ENCODE measurements at places on chromosomes 4 and X.
A peak's percentile ranks its signal among the peaks of the same experiment; 100 is the strongest.

DNA sequence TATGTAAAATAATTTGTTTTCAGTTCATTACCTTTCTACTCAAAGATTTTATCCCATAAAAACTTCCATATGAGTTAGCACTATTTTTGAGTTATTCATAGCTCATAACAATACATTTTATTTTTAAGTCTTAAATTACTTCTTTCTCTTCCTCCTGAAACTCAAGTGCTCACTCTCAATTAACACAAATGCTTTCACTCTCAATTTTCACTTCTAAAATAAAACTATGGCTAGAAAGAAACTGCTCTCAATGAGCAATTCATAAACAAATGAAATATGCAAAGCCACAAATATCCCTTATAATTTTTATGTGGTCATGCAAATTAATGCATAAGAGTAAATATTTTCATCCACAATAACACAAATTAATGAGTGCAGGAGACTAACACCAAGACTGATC lies 38.8 kb downstream of the MAML3 start:
- no peak for DNase-seq

GRCh38 chr4:7366180-7366945 lies 68.4 kb downstream of the PSAPL1 start:
- DNase-seq: no peak

- DNase-seq: no peak
Measured at GRCh38 chr4:139599076-139599475, 43.1 kb upstream of the SETD7 start.

- peak; percentile 49 for DNase-seq
Measured at GRCh38 chrX:21373637-21374162, 518 bp upstream of the CNKSR2 start.

GRCh38 chr4:88158489-88159228 lies at the start of gene ABCG2:
ABCG2 (minus strand) TSS chr4:88158639; CDS start chr4:88139995, 18,644 bp downstream.
- DNase-seq: no peak

DNA sequence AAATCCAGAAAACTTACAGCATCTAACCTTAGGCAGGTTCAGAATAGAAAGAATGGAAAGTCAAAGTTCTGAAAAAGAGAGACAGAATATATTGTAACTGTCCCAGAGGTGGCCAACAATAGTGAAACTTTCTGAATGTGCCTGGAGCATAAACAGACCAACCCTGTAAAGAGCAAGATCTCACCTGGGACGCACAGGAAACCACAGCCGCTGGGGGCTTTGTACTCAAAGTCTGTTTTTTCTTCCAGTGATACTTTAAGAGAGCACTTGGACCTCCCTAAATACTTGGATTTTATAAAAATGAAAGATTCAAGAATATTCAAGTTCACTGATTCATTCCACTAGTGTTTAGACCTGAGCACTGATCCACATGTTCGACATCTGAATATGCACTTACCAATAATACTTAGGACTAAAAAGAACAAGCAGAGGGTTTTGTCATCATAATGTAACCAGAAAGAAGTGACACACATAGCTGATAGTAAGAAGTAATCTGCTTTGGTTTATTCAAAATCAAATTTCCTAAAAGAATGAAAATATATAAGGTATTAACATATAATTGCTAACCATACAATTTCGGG lies 35.3 kb downstream of the ARAP2 start:
- no peak for DNase-seq

Data from NCI-H2171 treated with DMSO at 0.1 percent for 48 hours (cell line).